Placental epithelial cell (primary cell): ENCODE measurements at places on chromosomes 11 and 22. TPM values are rescaled to one million over a fixed set of nuclear protein-coding genes. Genes with fewer than 3 reads are reported as not detected.

The TEX12 gene
- 0.11 TPM in 1 of 2 replicates, not detected in the other for total RNA-seq

The LAMTOR1 gene
- total RNA-seq: 80.9 and 136 TPM in 2 replicates

The KRTAP5-10 gene
- not detected in 2 replicates for total RNA-seq

The TFIP11 gene
- total RNA-seq: 39.3 and 39.8 TPM in 2 replicates

The PAX6 gene
- not detected in 2 replicates for total RNA-seq

The SAA1 gene
- not detected in 2 replicates for total RNA-seq

The BET1L gene
- total RNA-seq: 36.1 and 40.4 TPM in 2 replicates

The KBTBD4 gene
- 20.4 and 34.4 TPM in 2 replicates for total RNA-seq

The NLRP14 gene
- total RNA-seq: under 0.01 TPM in 1 of 2 replicates, not detected in the other

The NAALAD2 gene
- 0.87 and 2.7 TPM in 2 replicates for total RNA-seq

The DCHS1 gene
- total RNA-seq: 0.33 and 8.2 TPM in 2 replicates

The XKR3 gene
- not detected in 2 replicates for total RNA-seq

The ANAPC15 gene
- total RNA-seq: 30.6 and 39.8 TPM in 2 replicates

The SMIM38 gene
- 0.39 TPM in 1 of 2 replicates, not detected in the other for total RNA-seq

The HSPB2 gene
- 0.87 TPM in 1 of 2 replicates, not detected in the other for total RNA-seq

The TRPM5 gene
- under 0.01 TPM in 1 of 2 replicates, not detected in the other for total RNA-seq

The OR6Q1 gene
- not detected in 2 replicates for total RNA-seq

The OR5T1 gene
- total RNA-seq: not detected in 2 replicates

The THRSP gene
- total RNA-seq: not detected in 2 replicates

The OR4A5 gene
- total RNA-seq: not detected in 2 replicates

The APOBEC3F gene
- 2.9 and 4.7 TPM in 2 replicates for total RNA-seq

The CCDC116 gene
- 0.11 and 0.79 TPM in 2 replicates for total RNA-seq

The CALCA gene
- total RNA-seq: not detected in 2 replicates

The PLEKHA7 gene
- 80.9 and 122 TPM in 2 replicates for total RNA-seq

The HTR3B gene
- not detected in 2 replicates for total RNA-seq

The KIAA0930 gene
- 14.1 and 29.1 TPM in 2 replicates for total RNA-seq

The CADM1 gene
- 64.0 and 89.5 TPM in 2 replicates for total RNA-seq

The OR5A1 gene
- total RNA-seq: not detected in 2 replicates

The OSBP gene
- total RNA-seq: 33.2 and 45.1 TPM in 2 replicates

The CD44 gene
- 13.3 and 33.4 TPM in 2 replicates for total RNA-seq
